ENCODE measurements at places on chromosomes 7 and 10.

DNA sequence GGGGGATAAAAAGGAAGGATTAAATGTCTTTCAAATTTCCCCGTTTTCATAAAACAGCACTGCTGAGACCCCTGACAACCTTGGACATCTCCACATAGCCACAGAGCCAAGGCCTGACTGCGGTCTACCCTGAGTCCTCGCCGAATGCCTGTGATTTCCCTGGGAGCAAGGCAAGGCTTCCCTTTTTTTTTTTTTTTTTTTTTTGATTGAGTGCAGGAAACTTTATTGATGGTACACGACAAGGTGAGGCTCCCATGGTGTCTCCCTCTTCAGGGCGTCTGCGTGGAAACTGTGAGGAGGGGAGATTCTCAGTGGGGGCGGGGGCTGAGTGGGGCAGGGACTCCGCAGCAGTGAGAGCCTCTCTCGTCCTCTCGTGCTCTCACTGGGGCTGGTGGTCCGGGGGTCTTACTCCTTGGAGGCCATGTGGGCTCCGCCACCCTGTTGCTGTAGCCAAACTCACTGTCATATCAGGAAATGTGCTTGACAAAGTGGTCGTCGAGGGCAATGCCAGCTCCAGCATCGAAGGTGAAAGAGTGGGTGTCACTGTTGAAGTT, 4.2 kb upstream of the RPP38 start:
- DNase-seq: no peak

DNA sequence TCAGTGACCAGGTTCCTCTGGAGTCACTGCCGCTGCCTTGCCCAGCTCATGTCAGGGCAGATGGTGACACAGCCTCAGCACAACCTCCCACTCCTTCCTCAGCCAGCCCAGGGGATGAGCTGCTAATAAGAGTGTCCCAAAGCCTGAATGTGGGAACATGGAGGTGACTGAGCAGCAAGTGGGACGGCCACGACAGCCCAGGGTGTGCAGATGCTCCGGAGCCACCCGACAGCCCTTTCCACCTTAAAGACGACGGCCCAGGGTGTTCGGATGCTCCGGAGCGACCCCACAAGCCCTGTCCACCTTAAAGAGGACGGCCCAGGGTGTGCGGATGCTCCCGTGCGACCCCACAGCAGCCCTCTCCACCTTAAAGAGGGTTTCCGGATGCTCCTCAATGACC, 89.2 kb downstream of the DIP2C start:
- DNase-seq: no peak

DNA sequence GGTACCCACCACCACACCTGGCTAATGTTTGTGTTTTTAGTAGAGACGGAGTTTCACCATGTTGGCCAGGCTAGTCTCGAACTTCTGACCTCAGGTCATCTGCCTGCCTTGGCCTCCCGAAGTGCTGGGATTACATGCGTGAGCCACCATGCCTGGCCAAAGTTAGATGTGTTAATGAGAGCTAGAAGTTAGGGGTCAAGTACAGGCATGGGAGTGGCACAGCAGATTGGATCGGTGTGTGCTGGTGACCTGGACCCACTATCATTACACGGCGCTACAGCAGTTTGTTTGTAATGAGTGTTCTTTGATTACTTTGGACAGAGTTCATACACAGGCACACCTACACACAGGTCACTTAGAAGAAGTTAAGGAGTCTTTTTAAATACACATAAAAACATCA, 36.7 kb downstream of the DNAJB6 start:
- DNase-seq: no peak

DNA sequence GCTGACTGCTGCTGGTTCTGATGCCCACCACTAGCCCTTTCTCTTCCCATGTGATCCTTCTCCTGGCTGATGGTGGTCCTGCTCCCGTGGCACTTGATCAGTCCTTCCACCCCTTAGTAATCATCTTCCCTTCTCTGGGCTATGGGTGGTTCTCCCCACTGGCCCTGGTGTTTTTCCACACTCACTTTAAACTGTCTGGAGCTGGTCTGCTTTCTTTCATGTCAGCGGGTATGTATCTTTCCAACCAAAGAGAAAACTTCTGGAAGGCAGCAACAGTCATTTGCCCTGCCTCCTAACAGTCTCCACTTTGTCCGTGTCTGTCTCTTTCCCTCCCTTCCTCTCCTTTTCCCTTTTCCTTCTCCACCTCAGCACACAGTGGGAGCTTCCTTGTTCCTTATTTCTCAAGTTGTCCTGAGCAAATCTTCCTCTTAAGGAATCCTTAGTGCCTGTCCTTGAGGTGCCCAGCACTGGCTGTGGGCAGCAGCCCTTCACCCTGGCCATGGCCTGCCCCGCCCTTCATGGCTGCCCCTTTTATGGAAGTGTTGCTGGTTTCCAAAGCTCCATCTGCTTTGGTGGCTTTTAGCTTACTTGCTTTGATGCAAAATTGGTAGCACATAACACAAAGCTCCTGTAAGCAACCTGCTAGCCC, 189.0 kb downstream of the TCF7L2 start:
- DNase-seq: no peak

DNA sequence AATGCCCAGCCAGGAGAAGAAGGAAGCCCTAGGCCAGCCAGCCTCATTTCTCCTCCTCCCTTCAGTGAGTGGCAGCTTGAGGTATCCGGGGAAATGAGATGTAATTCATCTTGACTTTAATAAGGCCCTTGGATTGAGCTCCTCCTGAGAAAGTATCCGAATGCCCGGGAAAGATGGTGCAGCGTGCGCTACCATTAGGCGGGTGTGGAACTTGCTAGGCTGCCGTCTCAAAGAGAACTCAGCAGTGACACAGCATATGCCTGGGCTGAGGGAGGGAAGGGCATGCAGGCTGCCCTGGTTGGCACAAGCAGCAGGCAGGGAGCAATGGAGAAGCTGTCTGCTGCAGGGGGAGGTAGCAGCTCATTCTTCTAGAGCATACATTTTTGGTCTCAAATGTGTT, 659.8 kb upstream of the FOXK1 start:
- DNase-seq: no peak

- no peak for DNase-seq
Observed at GRCh38 chr7:98369726-98370125, 31.2 kb downstream of the BAIAP2L1 start.

DNA sequence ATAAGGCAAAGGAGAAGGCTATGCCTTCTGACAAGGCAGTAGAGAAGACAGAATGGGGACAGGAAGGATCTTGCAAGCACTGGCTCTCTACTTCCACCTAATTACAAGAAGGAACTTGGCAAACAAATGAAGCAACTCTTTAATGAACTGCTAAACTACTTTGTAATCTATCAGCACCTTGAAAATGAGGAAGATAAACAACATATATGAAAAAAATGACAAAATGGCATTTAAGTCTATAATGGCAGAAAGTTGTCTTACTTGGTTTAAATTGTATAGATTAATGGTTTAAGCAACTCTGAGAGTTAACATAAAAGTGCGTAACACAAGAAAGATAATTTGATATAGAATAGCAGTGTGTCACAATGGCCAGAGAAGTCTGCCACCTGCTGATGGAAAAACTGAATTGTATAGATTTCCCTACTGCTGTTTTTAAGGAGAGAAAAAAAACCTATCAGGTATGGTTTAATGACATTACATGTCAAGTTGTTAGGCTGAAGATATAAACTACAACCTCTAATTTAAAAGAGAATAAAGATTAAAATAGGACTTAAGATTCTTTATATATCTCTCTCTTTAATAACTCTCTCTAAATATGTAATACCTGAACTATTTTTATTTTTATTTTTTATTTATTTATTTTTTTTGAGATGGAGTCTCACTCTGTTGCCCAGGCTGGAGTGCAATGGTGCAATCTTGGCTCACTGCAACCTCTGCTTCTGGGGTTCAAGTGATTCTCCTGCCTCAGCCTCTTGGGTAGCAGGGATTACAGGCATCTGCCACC, 11.8 kb downstream of the NT5C3A start:
- DNase-seq: no peak

DNA sequence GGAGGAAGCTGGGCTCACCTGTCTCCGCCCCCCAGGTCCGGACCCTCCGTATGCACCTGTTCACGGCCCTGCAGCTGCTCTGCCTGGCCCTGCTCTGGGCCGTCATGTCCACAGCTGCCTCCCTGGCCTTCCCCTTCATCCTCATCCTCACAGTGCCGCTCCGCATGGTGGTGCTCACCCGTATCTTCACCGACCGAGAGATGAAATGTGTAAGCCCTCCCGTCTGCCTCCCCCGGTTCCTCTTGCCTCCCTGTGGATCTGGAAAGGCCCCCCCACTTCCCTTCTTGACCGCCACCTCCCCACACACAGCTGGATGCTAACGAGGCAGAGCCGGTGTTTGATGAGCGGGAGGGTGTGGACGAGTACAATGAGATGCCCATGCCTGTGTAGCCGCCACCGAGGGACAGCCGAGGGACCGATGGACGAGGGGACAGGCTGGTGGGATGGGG, 4.6 kb downstream of the FASTK start:
- DNase-seq: no peak

- DNase-seq: no peak
Observed at GRCh38 chr10:23155169-23155568, 36.9 kb upstream of the PTF1A start.

DNA sequence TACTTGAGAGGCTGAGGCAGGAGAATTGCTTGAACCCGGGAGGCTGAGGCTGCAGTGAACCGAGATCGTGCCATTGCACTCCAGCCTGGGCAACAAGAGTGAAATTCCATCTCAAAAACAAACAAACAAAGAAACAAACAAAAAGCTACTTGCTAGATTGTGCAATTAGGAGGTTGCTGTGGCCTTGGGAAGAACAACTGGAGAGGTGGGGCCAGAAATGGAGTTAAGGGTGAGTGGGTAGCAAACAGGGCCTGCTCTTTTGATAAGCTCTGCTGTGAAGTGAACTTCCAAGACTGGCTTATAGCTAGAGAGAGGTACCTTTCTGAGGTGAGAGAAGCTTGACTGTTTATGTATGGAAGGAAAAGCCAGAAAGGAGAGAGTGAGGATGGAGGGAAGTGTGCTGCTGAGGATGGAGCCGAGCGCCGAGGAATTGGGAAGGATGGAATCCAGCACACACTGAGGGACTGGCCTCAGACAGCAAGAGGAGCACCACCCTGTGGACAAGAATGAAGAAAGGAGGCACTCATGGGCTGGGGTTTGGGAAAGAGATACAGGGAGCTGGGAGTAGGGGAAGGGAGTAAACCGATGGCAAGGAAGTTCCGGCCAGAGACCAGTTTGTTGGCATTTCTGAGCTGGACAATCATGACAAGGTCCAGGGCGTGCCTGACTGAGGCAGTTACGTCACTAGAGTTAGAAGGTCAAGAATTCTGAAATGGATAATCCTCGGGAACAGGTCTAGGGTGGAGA, 7.0 kb upstream of the RPEL1 start:
- DNase-seq: no peak

DNA sequence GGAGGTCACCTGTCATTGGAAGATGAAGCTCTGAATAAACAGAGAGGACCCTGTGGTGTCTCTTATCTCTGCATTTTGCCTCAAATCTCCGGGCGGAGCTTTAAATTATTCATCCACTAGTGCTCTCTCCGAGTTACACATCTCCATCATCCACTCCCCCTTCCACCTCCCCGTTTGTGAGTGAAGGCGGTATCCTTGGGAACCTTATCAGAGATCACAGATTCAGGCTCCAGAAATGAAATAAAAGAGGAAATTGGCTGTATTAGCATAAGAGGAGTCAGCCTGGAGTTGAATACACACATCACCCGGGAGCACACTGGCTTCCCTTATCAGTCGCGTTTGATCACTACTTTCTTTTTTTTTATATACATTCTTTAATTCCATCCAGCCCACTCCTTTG, 1184.8 kb downstream of the GATA3 start:
- DNase-seq: no peak

DNA sequence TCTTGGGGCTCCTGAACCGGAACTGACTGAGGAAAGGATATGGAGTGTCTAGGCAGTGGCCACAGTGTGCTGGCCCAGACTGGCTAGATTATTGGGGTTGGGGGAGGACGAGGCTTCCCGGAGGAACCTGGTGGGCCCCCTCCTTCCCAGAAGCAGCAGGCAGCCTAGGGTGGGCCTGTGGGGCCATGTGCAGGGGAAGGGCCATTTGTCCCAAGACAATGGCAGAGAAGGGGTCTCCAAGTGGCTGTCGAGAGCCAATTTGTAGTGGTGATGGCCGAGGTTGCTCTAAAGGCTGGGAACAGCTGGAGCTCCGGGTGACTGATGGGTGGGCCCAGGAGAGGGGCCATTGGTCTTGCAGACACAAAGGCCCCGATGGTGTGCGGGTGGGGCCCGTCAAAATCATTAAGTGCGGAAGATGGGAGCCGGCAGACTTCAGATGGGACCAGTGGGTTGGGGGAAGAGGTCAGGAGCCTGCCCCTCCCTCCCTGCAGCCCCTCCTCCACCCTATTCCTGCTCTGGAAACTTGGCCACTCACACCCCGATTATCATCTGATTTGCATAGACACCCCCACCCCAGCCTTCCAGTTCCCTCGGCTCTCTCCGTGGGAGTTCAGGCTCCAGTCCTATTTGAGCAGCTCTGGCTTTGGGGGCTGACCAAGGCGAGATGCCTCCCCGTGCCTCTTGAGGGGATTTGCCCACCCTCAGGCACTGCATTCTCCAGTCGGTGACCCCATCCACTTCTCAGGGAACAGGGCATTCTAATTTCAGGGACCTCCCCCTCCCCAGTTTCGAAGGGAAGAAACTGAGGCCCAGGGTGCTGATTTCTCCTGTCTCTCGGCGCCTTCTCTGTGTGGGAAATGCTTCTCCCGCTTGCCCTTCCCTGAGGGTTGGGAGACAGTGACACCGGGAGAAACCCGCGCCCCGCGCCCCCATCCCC, 36.0 kb upstream of the PAX2 start:
- DNase-seq: no peak

DNA sequence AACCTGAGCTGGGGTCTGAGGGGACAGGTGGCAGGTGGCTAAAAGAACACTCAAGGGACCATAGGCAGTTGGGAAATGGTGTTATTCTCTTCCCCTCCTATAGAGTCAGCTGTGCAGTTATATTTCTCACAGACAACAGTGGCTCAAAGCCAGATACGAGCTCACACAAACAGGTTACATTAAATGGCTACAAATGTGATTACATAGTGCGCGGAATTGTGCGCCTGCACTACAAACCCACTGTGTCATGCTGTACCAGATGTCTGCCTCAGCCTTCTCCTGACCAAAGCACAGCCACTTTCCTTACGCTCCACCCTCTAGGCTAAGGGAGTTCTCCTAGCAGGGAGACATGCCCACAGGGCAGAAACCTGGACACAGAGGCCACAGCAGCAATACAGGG, 387.2 kb downstream of the CNTNAP2 start:
- DNase-seq: no peak

GRCh38 chr7:54560723-54561122, 18.5 kb downstream of the VSTM2A start:
- no peak for DNase-seq

GRCh38 chr7:93935102-93935501, 13.6 kb downstream of the GNG11 start:
- DNase-seq: no peak

GRCh38 chr10:51911723-51912122, 212.3 kb upstream of the CSTF2T start:
- DNase-seq: no peak

DNA sequence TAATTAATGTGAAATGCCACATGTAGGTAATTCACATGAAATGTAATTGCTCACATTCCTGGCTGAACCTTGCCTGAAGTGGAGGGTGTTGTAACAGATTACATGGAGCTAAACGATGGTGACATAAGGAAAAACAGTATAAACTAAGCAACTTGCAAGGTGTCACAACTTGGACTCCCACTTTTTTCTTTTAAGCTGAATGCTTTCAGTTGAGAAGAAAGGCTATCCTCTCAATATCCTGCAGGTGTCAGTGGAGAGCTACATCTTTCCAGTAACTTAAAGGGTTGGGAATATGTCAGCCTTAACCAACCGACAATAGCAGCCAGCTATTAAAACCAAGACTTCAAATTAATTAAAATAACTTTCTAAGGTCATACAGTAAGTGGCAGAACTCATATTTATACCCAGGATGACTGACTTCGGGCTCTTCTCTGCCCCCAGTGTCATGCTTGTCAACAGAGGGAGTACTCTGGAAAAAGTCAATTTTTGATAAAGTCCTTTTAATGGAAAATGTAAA, 33.7 kb downstream of the NRBF2 start:
- peak; percentile 39 for DNase-seq
